ENCODE measurements at places on chromosomes 5 and 9.

GRCh38 chr5:6117212-6117611 is 261.1 kb downstream of the MED10 start:
- no peak for DNase-seq

DNA sequence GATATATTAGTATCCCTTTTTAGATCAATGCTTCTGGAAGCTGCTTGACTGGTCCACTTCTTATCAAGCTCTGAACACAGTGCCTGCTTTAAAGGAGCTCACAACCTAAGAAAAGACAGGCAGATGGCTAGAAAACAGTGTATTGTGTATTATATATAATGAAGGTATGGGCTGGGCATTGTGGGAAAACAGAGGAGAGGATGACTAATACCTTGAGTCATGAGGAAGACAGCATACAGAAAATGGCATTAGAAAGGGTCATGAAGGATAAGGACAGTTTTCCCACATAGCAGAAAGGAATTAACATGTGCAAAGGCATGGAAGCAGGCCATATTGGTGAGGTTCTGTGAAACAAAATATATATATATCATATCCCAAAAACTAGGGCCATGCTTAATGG is 309.6 kb downstream of the MLLT3 start:
- no peak for DNase-seq

DNA sequence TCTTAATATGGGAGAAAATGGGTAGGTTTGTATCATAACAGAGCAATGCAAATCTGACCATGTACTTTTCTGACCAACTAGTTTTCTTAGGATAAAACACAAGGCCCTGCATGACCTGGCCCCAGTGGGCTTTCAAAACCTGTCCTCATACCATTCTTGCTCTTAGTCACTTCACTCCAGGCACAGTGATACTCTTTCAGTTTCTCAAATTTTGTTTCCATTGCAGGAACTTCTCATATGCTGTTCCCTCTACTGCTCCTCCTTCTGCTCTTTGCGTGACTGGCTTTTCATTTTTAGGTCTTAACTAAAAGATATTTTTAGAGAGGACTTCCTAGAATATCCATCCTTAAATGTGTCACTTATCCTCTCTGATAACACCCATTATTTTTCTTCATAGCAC is 112.4 kb downstream of the INIP start:
- DNase-seq: no peak

DNA sequence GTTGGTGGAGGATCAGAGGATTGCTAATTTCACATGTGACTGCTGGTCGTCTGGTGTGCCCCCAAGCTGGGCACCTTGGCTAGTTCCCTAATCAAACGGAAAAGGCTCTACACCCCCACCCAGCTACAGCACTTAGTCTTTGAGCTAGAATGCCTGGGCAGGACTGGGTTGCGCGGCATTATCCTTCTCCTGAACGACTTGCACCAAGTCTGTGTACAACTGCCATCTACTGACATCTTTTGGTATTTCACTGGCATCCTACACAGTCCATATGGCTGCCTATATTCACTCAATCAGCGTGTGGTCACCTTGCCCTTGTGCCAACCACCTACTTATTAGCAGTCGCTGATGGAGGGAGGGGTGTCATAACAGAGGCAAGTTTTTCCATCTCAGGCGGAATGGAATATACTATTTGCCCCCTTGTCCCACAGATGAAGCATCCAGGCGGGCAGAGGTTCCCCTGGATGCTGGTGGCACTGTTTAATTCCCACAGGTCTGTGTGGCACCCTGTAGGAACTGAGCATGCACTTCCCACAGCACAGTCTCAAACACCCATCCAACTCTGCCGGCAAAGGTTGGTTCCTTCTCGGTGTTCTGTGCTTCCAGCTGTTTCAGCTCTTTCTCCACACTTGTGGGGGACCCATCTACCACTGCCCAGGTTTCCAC is 150.1 kb downstream of the OSTF1 start:
- no peak for DNase-seq

DNA sequence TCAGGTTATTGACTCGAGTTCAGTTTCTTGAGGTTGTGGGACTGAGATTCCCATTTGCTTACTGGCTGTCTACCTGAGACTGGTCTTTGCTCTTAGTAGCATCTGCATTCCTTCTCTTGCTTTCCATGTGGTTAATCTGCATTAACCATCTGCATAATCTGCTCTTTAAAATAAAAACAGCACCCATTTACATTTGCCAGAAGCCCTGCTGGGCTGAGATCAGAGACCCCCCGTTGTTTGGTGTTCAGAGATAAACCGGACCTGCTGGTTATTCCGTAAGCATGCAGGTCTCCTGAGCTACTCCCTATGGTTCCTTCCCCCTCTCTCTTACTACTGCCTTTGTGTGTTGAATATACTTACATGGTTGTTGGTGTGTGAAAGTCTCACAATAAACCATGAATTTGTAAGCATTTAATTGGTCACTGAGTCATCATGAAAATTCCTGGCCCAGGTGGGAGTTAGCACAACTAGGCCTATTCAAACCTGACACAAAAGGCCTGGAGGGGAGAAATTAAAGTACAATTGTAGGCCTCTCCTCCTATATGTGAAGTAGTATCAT is 396.7 kb downstream of the MRPS30 start:
- no peak for DNase-seq

GRCh38 chr5:2669913-2670312 is 81.6 kb downstream of the IRX2 start:
- no peak for DNase-seq

- DNase-seq: no peak
These were observed 104.8 kb downstream of the ISOC1 start for GRCh38 chr5:129199308-129199707.

DNA sequence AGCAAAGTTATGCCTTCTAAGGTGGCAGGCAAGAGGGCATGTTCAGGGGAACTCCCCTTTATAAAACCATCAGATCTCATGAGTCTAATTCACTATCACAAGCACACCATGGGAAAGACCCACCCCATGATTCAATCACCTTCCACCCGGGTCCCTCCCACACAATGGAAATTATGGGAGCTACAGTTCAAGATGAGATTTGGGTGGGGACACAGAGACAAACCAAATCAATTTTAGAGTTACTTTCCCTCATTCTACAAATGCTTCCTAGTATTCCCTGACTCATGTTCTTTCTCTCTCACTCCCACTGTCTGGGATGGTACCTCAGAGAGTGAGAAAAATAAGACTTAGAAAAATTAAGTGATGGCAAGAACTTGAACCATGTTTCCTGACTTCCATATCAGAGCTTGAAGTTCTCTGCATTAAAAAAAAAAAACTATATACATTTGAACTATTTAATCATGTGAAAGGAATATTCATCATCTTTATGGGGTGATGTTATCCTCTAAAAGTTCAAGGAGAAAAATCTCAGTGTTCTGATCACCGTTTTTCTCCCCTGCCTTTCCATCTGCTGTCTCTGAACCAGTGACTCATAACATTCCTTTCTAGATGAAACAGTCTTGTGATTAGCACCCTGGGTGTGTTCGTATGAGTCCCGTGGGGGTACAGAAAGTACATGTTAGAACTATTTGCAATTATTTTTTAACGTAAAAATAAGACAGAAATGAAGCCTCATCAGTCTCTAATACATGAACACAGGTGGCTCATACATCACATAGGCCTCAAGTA is 282.9 kb downstream of the SLF1 start:
- no peak for DNase-seq

GRCh38 chr5:115842089-115842935 is 577 bp downstream of the AP3S1 start:
- DNase-seq: no peak

DNA sequence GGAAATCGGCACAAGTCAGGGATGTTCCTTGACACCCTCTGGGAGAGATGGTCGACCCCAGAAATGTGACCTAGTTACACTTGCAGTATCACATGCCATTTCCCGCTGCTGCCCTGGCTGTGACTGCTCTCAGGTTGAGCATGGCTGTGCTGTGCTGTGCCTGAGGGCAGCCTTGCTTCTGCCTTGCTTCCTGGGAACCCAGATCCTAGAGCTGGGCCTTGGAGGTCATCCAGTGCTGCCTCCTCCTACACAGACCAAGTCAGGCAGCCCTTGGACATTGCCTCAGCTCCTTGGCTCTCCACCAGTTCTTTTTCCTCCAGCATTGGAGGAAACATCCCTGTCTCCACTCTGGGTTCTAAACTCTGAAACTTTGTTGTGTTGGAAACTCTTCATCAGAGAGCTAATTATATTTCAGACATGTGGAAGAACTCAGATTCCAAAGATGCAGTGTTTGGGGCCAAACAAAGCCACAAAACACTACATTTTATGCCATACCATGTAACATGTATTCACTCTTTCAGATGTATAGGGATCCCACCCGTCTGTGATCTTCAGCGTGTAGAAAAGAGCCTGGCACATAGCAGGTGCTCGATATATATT is 6.1 kb downstream of the MAMDC2 start:
- DNase-seq: no peak

DNA sequence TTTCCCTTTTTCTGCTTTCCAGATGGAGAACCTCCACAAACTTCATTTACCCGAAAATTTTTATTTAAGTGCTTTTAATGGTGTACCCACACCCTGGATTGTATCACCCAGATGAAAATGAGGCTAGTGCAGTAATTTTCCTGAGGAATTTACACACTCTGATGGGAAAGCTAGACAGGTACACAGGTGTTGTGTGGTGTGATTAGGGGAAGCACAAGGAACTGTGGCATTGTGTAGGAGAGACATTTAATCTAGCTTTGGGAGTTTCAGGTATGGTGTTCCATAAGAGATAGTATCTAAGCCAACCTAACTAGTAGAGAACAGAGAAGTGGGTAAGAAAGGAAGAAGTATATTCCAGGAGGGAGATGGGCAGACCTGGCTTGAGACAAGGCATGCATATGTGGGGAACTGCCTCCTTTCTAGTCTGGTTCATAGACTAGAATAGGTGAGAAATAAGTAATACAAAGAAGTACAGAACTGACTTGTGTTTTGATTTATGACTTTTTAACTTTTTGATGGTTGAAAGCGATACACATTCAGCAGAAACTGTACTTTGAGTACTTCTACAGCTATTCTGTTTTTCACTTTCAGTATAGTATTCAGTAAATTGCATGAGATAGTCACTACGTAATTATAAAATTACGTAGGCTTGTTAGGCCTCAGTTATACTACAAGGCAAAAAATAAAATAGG is 22.9 kb upstream of the ROPN1L start:
- DNase-seq: no peak

- DNase-seq: no peak
These were observed 223.3 kb upstream of the TBCA start for GRCh38 chr5:77999399-77999798.

DNA sequence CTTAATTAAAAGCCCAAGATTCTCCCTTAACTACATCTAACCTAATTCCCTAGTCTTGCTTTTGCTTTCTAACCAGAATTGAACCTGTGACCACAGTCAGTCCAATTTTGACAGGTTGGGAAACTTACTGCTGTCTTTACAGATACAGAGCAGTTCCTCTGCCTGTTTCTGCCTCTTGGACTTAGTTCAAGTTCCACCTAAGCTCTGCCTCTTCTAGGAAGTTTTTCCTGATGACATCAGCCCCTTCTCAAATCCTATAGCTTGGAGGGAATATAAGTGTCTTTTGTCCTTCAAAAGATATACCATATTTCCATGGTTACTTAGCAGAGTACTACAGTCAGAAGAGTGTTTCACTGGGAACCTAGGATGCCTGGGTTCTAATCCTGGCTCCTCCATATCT is 31.7 kb downstream of the BRINP1 start:
- DNase-seq: no peak

- DNase-seq: no peak
These were observed 1.5 kb downstream of the TMED9 start for GRCh38 chr5:177593511-177593910.

DNA sequence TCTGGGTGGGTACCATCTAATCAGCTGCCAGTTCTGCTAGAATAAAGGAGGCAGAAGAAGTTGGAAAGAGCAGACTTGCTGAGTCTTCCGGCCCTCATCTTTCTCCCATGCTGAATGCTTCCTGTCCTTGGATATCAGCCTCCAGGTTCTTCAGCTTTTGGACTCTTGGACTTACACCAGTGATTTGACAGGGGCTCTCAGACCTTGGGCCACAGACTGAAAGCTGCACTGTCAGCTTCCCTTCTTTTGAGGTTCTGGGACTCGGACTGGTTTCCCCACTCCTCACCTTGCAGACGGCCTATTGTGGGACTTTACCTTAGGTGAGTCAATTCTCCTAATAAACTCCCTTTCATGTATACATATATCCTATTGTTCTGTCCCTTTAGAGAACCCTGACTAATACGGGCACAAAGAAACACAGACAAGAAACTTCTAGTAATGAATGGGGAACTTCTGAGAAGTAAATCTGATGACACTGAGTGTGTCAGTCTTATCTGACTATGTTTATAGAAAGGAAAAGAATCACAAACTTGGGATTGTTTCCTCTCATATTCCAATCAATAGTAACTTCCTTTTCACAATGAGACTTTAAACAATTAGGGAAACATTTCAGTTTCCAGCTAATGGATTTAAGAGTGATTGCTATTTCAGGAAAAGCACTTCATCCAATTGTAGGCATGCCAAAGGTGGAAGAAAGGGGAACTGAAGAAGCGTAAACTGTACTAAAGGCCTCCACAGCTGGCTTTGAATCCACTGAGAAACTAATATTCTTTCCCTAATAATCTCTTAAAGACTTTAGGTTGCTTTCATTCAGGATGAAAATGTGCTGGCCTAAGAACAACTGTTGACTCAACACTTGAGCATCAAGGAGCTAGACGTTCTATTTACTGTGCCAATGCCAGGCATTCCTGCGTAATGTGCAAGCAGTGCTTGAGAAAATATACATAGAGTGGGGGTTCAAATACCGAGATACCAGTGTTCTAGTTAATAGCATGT is 127.9 kb upstream of the PTGER4 start:
- no peak for DNase-seq

GRCh38 chr9:96758845-96759673 is 18.8 kb downstream of the ZNF510 start:
- DNase-seq: no peak

GRCh38 chr5:74016373-74016772 is 390.4 kb downstream of the ARHGEF28 start:
- no peak for DNase-seq

DNA sequence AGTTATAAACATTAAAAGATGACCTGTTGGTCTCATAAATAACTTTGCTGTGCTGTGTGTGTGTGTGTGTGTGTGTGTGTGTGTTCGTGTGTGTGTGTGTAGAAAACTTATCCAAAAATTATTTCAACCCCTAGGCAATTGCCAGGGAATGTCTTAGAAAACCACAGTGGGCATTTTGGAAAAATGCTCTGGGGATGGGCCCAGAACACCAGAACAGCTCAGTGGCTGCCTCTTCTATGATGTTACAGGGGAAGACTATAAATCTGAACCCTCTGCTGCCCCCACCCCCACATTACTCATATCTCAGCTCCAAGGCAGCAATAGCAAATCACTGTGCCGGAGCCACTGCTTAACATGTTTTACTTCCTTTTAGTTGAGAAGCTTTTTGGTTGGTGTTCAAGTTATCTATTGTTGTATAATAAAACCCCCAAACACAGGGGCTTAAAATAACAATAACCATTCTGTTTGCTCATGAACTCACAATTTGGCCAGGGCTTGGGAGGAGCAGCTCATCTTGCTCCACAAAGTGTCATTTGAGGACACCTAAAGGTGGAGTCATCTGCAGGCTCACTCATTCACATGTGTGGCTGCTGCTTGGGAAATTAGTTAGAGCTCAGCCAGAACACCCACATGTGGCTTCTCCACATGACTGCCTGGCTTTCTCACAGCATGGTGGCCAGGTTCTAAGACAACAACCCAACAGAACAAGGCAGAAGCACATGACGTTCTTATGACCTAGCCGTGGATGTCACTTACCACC is 40.4 kb downstream of the ACTBL2 start:
- DNase-seq: no peak
